ENCODE measurements at places on chromosomes 2 and 18. TPM values are rescaled to one million over a fixed set of nuclear protein-coding genes. Genes with fewer than 3 reads are reported as not detected.

DNA sequence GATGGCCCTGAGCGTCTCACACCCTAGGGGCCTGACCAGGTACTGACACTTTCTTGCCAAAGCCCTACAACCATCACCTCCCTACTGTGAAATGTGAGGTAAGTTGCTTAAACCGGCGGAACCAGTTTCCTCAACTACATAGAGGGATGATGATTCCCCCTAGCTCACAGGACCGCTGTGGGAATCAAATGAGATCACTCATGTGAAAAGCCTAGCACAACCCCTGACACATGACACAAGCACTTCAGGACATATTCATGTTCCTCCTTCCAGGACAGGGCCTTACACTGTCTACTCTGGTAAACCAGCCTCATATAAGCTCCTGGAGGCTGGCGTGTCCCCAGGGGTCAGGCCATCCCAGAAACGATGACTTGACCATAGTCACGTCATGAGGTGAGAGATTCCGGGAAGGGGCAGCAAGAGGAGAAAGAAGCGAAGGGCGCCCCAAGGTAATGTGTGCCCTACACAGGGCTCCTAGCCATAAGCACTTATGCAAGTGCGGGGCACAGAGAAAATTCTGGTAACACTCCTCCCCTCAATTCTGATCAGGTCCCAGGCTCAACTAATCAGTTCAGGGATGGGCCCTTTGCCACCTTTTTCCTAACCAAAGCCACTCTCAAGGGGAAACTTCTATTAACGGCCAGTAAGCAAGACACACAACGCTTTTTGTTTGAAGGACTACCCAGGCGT, 49.5 kb downstream of the C2orf42 start:
- peak; percentile 74 for DNase-seq

DNA sequence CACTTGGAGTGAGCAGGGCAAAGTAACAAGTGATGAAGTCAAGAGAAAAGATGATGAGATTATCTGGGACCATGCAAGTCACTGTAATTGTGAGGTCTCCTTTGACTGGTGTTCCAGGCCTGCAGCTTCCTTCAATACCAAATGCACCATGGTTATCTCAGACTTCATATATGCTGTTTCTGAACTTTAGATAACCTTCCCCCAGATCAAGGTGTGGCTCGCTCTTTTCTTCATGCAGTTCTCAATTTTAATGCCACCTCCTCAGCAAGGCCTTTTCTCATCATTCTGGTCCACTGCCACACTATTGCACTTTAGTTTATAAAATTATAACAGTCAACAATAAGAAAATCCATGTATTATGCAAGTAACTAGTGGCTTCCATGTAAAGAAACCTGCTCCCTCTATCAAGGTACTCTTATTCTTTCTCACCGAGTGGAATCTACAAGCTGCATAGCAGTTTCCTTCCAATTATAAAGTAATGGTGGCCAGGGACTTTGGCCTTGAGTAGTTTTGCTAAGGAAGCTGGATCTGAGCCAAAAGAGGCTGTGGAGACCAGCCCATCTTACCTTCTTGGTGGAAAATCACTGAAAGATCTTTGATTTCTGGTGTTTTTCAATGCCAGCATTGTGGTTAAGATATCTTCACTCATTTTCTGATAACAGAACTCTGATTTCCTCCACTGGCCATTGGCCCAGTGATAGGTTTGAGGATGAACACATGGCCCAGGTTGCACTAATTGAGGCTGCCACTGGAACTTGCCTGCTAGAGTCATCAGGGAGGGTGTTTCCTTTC, 113.6 kb downstream of the KCNE4 start:
- DNase-seq = no peak

- no peak for DNase-seq
These were observed 188.0 kb upstream of the DCC start for GRCh38 chr18:52152036-52152435.

- DNase-seq = no peak
These were observed at the start of gene LRP2 for GRCh38 chr2:169362118-169362893. LRP2 (minus strand) TSS chr2:169362534; CDS start chr2:169362399, 135 bp downstream.

DNA sequence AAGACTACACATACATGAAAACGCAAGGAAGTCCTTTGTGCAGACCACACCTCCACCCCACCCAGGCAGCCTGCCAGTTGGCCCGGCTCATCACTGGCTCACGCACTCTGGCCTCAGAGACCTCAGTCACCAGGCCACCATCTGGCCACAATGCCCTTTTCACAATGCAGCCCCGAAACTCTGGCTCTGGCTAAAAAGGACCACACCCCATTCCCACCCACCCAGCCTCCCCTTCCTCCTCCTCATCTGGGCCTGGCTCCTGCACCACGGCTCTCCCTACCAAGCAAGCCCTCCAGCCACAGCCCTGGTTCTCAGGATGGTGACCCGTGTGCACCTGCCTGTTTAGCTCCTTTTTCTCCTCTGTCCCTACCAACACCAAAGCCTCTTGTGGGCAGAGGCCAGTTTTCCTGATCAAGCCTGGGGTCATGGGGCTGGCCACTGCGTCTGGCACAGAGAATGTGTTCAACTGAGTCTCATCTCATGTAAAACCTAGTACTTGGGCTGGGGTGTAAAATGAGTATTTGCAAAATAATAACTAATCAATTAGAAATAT, 7.4 kb downstream of the HDAC4 start:
- DNase-seq = no peak

Gene RAMP1
- 1.6 TPM for total RNA-seq

GRCh38 chr2:25982273-25982967, at the start of gene KIF3C:
KIF3C (minus strand) TSS chr2:25982497; CDS start chr2:25981917, 580 bp downstream.
- DNase-seq = peak; percentile 78

- DNase-seq = no peak
These were observed 10.8 kb downstream of the BUB1 start for GRCh38 chr2:110667071-110667470.

Gene MEP1B
- total RNA-seq = not detected

DNA sequence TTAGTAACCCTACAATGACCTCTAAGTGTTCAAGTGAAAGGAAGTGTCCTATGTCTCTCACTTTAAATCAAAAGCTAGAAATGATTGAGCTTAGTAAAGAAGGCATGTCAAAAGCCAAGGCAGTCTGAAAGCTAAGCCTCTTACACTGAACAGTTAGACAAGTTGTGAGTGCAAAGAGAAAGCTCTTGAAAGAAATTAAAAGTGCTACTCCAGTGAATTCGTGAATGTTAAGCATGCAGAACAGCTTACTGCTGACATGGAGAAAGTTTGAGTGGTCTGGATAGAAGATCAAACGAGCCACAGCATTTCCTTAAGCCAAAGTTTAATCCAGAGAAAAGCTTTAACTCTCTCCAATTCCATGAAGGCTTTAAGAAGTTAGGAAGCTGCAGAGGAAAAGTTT, 373.7 kb downstream of the NR4A2 start:
- no peak for DNase-seq

DNA sequence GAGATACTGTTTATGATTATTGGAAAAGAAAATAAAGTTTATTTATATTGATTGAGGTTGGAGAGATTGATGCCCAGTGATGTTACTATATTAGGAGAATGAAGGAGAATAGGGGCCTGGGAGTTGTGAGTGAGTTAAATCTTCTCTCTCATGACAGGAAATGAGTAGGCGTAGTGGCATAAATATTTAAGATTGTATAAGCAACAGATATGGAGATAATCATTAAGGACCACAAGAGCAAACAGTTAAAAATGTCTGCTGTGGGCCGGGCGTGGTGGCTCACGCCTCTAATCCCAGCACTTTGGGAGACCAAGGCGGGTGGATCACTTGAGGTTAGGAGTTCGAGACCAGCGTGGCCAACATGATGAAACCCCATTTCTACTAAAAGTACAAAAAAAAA, 62.7 kb downstream of the PTRHD1 start:
- DNase-seq = no peak

GRCh38 chr18:79569720-79570119, 109.9 kb upstream of the CTDP1 start:
- DNase-seq = no peak

- DNase-seq = no peak
These were observed 115.1 kb downstream of the CMPK2 start for GRCh38 chr2:6750411-6751158.

All from hematopoietic multipotent progenitor cell (in vitro differentiated cells).